ENCODE measurements at places on chromosomes 1 and 21.

GRCh38 chr21:26966649-26967061 is 233 bp downstream of the ADAMTS5 start:
- no peak overlapping the region for H3K4me3 ChIP-seq
- no peaks in the 10 kb centered on the region for H3K27me3 ChIP-seq
- H3K4me1 ChIP-seq: no peaks in the 10 kb centered on the region
- no peaks in the 10 kb centered on the region for H3K36me3 ChIP-seq
- DNase-seq: no peak
- H3K27ac ChIP-seq: no peak overlapping the region

GRCh38 chr1:93738075-93738622 is 56.5 kb upstream of the BCAR3 start:
- peaks cover 37% of the 10 kb centered on the region for H3K4me1 ChIP-seq
- H3K27ac ChIP-seq: no peak overlapping the region
- H3K27me3 ChIP-seq: no peaks in the 10 kb centered on the region
- no peak for DNase-seq
- H3K36me3 ChIP-seq: no peaks in the 10 kb centered on the region

- H3K27me3 ChIP-seq: no peaks in the 10 kb centered on the region
- H3K4me1 ChIP-seq: no peaks in the 10 kb centered on the region
- H3K4me3 ChIP-seq: no peak overlapping the region
- H3K36me3 ChIP-seq: no peaks in the 10 kb centered on the region
These were observed 51.7 kb upstream of the DUSP10 start for GRCh38 chr1:221793439-221794078.

- no peaks in the 10 kb centered on the region for H3K4me1 ChIP-seq
- H3K27ac ChIP-seq: no peak overlapping the region
- DNase-seq: no peak
- no peaks in the 10 kb centered on the region for H3K27me3 ChIP-seq
These were observed 794.7 kb upstream of the ADAMTS5 start for GRCh38 chr21:27761623-27762022.

GRCh38 chr1:89799495-89799894 is 21.3 kb upstream of the LRRC8D start:
- no peaks in the 10 kb centered on the region for H3K4me1 ChIP-seq
- peaks cover 8% of the 10 kb centered on the region for H3K27me3 ChIP-seq
- no peaks in the 10 kb centered on the region for H3K36me3 ChIP-seq
- H3K4me3 ChIP-seq: no peak overlapping the region
- no peak overlapping the region for H3K27ac ChIP-seq
- no peak for DNase-seq

GRCh38 chr1:71592646-71593274 is 511.9 kb upstream of the ZRANB2 start:
- no peak for DNase-seq
- no peak overlapping the region for H3K4me3 ChIP-seq
- H3K36me3 ChIP-seq: no peaks in the 10 kb centered on the region
- no peak overlapping the region for H3K27ac ChIP-seq

DNA sequence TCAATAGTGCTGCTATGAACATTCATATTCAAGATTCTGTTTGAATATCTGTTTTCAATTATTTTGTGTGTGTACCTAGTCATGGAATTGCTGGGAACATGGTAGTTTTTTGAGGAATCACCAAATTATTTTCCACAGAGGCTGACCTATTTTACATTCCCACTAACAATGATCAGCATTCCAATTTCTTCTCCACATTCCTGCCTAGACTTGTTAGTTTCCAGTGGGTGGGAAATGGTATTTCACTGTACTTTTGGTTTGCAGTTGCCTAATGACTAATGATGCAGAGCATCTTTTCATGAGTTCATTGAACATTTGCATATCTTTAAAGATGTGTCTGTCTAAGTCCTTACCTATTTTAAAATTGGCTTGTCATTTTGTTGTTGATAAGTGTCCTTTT is 1182.6 kb upstream of the B3GALT2 start:
- no peak overlapping the region for H3K27ac ChIP-seq
- H3K27me3 ChIP-seq: no peaks in the 10 kb centered on the region
- H3K4me1 ChIP-seq: no peaks in the 10 kb centered on the region
- H3K36me3 ChIP-seq: no peaks in the 10 kb centered on the region

DNA sequence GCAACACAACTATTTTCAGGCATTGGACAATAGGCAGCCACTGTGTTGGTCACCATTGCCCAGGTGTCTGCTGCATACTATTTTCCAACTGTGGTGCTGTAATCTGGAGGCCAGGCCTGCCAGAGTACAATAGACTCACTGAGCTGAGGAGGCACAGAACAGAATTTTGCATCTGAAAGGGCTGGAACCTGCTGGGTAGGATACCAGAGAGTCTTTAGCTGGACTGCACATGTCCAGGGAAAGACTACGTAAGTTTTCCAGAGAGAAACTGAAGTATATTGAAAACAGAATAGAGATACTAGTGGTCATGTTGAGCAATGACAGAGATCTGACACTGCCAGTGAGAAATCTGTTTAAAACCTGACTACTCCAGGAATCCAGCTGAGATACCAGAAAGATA is 200.8 kb downstream of the RASAL2 start:
- no peaks in the 10 kb centered on the region for H3K4me1 ChIP-seq
- no peak overlapping the region for H3K27ac ChIP-seq
- DNase-seq: no peak
- no peaks in the 10 kb centered on the region for H3K36me3 ChIP-seq

- no peak overlapping the region for H3K4me3 ChIP-seq
- no peaks in the 10 kb centered on the region for H3K4me1 ChIP-seq
- DNase-seq: no peak
- peaks cover 1% of the 10 kb centered on the region for H3K27me3 ChIP-seq
- H3K27ac ChIP-seq: no peak overlapping the region
These were observed 75.2 kb upstream of the GADD45A start for GRCh38 chr1:67609577-67610341.

GRCh38 chr1:121418369-121419049 is 233.7 kb downstream of the SRGAP2C start:
- H3K27ac ChIP-seq: no peak overlapping the region
- H3K36me3 ChIP-seq: no peaks in the 10 kb centered on the region
- no peaks in the 10 kb centered on the region for H3K27me3 ChIP-seq
- no peak for DNase-seq

- H3K27ac ChIP-seq: no peak overlapping the region
- H3K27me3 ChIP-seq: no peaks in the 10 kb centered on the region
- no peak overlapping the region for H3K4me3 ChIP-seq
- peaks cover 14% of the 10 kb centered on the region for H3K4me1 ChIP-seq
These were observed 213.7 kb downstream of the PBX1 start for GRCh38 chr1:164772635-164773034.
